ENCODE measurements at places on chromosomes 11 and 22.

DNA sequence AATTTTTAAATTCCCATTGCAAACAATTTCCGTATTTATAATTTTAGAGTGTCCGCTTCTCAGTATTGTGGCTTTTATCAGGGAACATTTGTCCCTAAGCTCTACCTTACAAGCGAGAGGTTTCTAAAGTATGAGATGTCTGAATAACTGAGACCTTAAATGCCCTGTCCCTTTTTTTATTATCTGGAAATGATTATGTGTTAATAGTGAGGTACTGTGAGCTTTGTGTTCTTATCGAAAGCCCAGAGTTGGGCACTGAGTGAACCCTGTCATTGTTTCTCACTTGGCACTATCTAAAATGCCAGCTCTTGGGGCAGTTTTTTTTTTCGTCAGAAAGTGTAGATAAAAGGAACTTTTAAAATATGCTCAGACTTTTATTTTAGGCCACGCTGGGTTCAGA lies 9.5 kb downstream of the CTTN start:
- DNase-seq: no peak

- DNase-seq: no peak
Observed at GRCh38 chr11:65781152-65781961, 581 bp upstream of the AP5B1 start.

DNA sequence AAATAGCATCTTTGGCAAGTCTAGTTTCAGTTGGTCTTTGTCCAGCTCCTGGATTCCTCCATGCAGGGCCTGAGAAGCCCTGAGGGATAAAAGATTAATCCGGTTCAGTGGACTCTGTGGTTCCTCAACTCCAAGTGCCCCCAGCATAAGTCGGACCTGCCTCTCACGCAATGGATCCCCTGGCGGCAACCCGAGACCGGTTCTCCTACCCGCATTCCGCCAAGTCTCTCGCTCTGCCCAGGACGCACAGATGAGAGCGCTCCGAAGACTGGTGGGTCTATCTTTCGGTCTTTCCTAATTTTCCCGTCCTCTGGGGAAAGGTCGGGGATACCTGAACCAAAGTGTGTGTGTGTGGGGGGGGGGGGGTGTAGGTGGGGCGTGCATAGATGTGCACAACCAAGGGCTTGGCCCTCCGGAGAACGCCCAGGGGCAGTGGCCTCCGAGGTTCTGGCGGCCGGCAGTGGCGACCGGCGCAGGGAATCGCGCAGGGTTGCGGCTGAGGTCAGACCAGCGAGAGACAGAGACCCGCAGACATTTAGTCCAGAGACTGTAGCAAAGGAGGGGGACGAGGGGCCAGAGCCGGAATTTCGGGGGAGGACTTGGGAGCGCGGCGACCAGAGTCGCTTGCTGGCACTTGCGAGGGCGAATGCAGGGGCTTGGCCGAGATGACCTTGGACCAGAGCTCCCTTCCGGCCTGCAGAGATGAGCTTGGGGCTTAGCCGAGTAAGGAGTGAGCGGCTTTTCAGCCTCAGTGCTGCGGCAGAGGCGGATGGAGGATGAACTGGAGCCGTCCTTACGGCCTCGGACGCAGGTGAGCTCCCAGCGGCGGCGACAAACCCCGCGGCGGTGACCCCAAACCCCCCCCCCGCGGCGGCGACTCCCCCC lies 712 bp upstream of the SLC2A11 start:
- peak; percentile 71 for DNase-seq

GRCh38 chr22:38843657-38844314 lies at the start of gene NPTXR:
Gene NPTXR, minus strand, starts transcription at chr22:38844028.
- DNase-seq: no peak

DNA sequence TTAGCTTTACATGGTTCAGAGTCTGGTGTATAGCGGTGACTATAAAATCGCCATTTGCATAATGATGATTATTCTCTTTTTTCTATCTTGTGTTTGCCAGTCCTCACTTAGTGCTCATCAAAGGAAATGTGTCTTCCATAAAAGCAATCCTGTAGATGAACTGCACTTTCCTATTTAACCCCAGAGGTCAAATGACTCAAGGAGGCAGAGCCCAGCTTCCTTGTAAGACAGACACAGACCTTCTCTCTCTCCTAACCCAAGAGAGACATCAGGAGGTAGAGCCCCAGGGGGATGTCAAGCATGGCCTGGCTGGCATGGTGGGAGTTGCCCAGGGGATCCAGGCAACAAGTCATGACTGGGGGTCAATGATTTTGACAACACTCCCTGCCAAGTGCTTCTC lies 46.9 kb upstream of the CRTAM start:
- DNase-seq: no peak

- no peak for DNase-seq
Observed at GRCh38 chr22:38239101-38239761, 33.6 kb downstream of the TMEM184B start.

DNA sequence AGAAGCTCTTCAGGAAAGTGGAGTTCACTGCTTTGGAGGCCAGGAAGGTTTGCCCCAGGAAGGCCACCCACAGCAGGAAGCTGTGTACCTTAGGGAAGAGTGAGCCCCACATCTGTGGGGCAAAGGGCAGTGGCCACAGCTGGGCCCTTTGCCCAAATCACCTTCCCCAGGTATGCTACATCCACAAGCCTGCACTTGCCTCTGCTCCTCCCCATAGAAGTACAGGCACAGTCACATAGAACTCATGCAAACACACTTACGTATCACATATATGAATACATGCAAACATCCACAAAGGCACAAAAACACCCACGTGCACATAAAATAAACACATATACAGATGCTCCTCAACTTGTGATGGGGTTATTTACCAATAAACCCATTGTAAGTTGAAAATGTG lies 2.1 kb downstream of the TRIM29 start:
- no peak for DNase-seq

GRCh38 chr22:42160251-42160650 lies 29.6 kb upstream of the CYP2D6 start:
- no peak for DNase-seq

DNA sequence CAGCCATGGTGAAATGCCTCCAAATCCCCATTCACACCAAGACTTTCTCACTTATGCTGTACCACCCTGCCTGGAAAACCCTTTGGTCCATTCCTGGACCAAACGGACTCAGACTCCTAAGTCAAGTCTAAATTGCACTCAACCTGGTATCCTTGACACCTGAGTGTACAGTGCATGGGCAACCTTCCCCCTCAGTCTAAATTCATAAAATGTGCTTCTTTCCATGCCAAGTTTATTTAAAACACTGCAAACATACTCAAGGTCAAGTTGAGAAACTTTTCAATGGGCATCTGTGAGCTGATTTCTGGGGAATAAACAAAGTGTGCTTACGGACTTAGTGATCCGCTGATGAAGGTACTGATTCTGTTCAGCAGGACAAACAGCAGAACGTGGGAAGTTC lies 26.4 kb downstream of the HIRA start:
- no peak for DNase-seq

GRCh38 chr11:114553642-114554041 lies 6.0 kb downstream of the NXPE1 start:
- no peak for DNase-seq

Measured in GM10248 (cell line).